A549 treated with DMSO at 1 μM for 4 hours (cell line): ENCODE measurements at places on chromosomes 5 and 9. TPM values are rescaled to one million over a fixed set of nuclear protein-coding genes. Genes with fewer than 3 reads are reported as not detected.

The HTR4 gene
- not detected in 5 replicates for total RNA-seq

The SOX30 gene
- total RNA-seq = 0.03 to 0.05 TPM in 2 of 5 replicates, not detected in the others

The ARL14EPL gene
- 0.09 to 0.54 TPM (median 0.29 TPM) in 4 of 5 replicates, not detected in the other for total RNA-seq

The RGMB gene
- total RNA-seq = 8.5 to 9.9 TPM (median 9.0 TPM) in 5 replicates

The SPINK1 gene
- total RNA-seq = 0.37 to 1.4 TPM (median 0.92 TPM) in 5 replicates

The OMD gene
- total RNA-seq = not detected in 5 replicates

The PCDHGA4 gene
- 0.09 to 0.17 TPM (median 0.14 TPM) in 5 replicates for total RNA-seq

The NSMF gene
- total RNA-seq = 30.8 to 44.9 TPM (median 41.4 TPM) in 5 replicates

The KLHL3 gene
- total RNA-seq = 0.06 to 0.30 TPM (median 0.19 TPM) in 5 replicates

The MSX2 gene
- total RNA-seq = 5.2 to 6.7 TPM (median 5.5 TPM) in 5 replicates

The CCL27 gene
- 0.27 to 0.39 TPM (median 0.34 TPM) in 4 of 5 replicates, not detected in the other for total RNA-seq

The EFCAB9 gene
- total RNA-seq = not detected in 5 replicates

The ECPAS gene
- total RNA-seq = 38.9 to 45.6 TPM (median 44.1 TPM) in 5 replicates

The FOXD4L6 gene
- 0.15 TPM in 1 of 5 replicates, not detected in the others for total RNA-seq

The GFPT2 gene
- 34.6 to 54.2 TPM (median 51.6 TPM) in 5 replicates for total RNA-seq

The PCDHGA8 gene
- 0.02 to 0.03 TPM (median 0.02 TPM) in 3 of 5 replicates, not detected in the others for total RNA-seq

The MARVELD2 gene
- 2.6 to 3.5 TPM (median 2.8 TPM) in 5 replicates for total RNA-seq

The VCAN gene
- 14.1 to 20.8 TPM (median 16.9 TPM) in 5 replicates for total RNA-seq

The FGF1 gene
- 0.24 to 1.6 TPM (median 0.65 TPM) in 5 replicates for total RNA-seq

The SLC6A7 gene
- total RNA-seq = 0.02 to 0.06 TPM (median 0.03 TPM) in 4 of 5 replicates, not detected in the other

The WDR36 gene
- 15.5 to 22.0 TPM (median 19.4 TPM) in 5 replicates for total RNA-seq

The LYSMD3 gene
- 7.7 to 11.1 TPM (median 10.6 TPM) in 5 replicates for total RNA-seq

The ESM1 gene
- not detected in 5 replicates for total RNA-seq

The UHRF2 gene
- total RNA-seq = 21.7 to 35.9 TPM (median 32.4 TPM) in 5 replicates

The SPATA31C2 gene
- not detected in 5 replicates for total RNA-seq

The SPATA31A3 gene
- not detected in 5 replicates for total RNA-seq

The DNAJB5 gene
- 3.7 to 5.4 TPM (median 4.8 TPM) in 5 replicates for total RNA-seq

The PRDM9 gene
- not detected in 5 replicates for total RNA-seq

The HAND1 gene
- 0.22 to 0.34 TPM (median 0.31 TPM) in 5 replicates for total RNA-seq

The PWWP2A gene
- total RNA-seq = 9.3 to 11.9 TPM (median 11.1 TPM) in 5 replicates

The SMIM33 gene
- total RNA-seq = not detected in 5 replicates

The RALGPS1 gene
- total RNA-seq = 1.6 to 2.4 TPM (median 2.1 TPM) in 5 replicates

The TRAF2 gene
- total RNA-seq = 42.4 to 76.5 TPM (median 63.8 TPM) in 5 replicates

The BTNL3 gene
- total RNA-seq = not detected in 5 replicates

The HRCT1 gene
- total RNA-seq = 0.11 to 0.17 TPM (median 0.14 TPM) in 3 of 5 replicates, not detected in the others

The CDKN2A gene
- not detected in 5 replicates for total RNA-seq

The SLC25A2 gene
- total RNA-seq = not detected in 5 replicates

The TLR4 gene
- 0.08 to 0.13 TPM (median 0.09 TPM) in 5 replicates for total RNA-seq

The SECISBP2 gene
- total RNA-seq = 17.5 to 22.0 TPM (median 20.5 TPM) in 5 replicates

The TAF11L10 gene
- total RNA-seq = not detected in 5 replicates

The LRRC19 gene
- total RNA-seq = not detected in 5 replicates

The DNAH5 gene
- total RNA-seq = 0.93 to 1.3 TPM (median 1.0 TPM) in 5 replicates

The TLX3 gene
- total RNA-seq = not detected in 5 replicates
